Activated T-helper 1 cell treated with anti-CD3 and anti-CD28 coated beads, Interleukin-12 subunit alpha, Interleukin-12 subunit beta, Interleukin-2, Interleukin-4 antibody, amounts not matched to agents 30 ng/mL and 10 ng/mL and 1 ng/mL, durations not matched to agents 14 hours and 24 hours and 36 hours (primary cell): ENCODE measurements at places on chromosomes 3 and 15. TPM values are rescaled to one million over a fixed set of nuclear protein-coding genes. Genes with fewer than 3 reads are reported as not detected.

DNA sequence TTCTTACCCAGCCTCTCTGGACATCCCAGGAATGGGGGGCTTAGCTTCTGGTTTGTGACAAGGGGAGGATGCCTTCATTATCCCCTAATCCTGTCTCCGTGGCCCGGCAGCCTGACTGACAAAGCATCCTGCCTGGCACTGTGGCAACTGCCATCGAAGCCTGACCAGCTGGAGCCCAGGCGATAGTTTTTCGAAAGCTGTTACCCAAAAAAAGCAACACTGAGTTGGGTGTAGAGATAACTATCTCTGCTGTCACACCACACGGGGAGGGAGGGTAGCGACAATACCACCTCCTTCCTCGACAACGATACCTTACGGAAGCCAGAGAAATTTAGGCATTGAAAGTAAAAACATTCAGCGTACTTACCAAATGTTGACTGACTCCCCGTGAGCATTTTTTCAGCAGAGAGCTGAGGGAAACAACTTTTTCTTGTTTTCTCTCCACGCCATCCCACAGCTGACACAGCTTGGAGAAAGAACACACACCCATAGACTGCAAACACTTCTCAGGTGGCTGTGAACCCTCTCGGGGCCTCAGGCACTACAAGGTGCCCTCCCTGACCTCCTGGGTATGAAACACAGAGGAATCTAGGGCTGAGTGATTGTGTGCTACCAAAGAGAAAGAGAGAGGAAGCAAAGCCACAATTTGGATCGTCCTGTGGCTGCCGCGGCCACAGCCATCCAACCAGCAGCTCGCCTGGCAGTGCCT lies 361.9 kb upstream of the ICE2 start:
- DNase-seq, result peak; percentile 45

DNA sequence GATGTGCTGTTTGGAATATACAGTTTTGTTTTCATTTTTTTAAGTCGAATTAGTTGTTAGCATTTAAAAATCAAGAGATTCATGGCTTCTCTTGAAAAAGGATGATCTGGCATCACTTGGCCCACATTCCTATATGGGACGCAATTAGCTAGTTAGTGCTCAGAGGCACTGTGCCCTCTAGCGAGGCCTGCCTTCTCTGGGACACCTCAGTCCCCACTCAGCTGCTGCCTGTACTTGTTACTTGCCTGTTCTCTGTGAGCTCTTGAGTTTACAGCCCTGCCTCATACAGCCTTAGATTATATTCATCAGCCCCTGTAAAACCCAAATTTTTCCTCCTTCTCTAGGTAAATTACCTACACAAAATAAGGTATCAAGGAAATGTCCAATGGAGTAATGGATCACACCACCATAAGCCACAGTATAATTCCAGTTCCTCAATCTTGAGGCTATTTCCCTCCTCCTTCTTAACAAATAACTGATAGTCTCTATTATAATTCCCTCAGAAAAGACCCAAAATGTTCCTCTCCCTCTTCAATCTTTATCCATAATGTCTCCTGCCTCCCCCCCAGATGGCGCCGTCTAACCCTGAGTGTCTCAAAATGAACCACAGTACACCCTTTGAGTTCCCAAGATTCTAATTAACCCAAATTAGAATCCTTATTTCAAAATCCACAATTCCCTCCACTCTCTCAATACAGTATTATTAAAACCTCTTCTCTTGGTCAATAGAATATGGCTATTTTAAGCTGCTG lies 2.7 kb downstream of the ZMAT3 start:
- no peak for DNase-seq

- DNase-seq, result no peak
These were observed 125.5 kb upstream of the TRIM42 start for GRCh38 chr3:140552403-140552802.

DNA sequence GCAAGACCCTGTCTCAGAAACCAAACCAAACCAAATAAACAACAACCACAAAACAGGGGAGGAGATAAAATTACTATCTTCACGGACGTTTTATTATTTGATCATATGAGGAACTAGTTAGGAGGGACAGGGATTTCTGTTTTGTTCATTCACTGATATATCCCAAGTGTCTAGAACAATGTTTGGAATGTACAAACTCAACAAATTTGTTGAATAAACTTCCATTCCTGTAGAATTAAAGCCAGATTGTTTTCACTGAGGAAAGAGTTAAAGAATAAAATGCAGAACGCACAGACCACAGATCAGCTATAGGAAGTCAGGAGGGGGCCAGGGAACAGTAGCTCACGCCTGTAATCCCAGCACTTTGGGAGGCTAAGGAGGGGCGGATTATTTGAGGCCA lies 6.5 kb upstream of the STRC start:
- DNase-seq, result no peak

DNA sequence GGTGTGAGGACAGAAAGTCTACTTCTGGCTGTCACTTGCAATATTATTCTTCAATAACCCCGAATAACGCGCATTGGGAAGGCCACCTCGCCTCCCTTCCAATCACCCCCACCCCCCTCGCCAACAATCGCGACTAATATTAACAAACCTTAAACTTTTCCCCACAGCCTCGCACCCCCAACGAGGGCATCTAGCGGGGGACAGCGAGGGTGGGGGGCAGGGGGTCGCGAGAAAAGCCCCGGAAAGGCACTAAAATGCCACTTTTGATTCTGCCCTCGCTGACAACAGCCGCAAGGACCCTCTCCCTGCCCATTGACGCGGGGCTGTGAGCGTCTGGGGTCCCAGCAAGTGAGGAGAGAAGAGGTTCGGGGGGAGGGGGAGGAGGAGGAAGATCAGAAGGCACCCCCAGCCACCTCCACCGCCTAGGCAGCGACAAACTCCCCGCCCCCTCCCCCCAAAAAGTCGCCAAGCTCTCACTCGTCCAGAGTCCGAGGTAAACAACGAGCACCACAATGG lies 868 bp downstream of the SATB1 start:
- no peak for DNase-seq

GRCh38 chr3:176566757-176567156 lies 630.5 kb downstream of the TBL1XR1 start:
- DNase-seq, result no peak

DNA sequence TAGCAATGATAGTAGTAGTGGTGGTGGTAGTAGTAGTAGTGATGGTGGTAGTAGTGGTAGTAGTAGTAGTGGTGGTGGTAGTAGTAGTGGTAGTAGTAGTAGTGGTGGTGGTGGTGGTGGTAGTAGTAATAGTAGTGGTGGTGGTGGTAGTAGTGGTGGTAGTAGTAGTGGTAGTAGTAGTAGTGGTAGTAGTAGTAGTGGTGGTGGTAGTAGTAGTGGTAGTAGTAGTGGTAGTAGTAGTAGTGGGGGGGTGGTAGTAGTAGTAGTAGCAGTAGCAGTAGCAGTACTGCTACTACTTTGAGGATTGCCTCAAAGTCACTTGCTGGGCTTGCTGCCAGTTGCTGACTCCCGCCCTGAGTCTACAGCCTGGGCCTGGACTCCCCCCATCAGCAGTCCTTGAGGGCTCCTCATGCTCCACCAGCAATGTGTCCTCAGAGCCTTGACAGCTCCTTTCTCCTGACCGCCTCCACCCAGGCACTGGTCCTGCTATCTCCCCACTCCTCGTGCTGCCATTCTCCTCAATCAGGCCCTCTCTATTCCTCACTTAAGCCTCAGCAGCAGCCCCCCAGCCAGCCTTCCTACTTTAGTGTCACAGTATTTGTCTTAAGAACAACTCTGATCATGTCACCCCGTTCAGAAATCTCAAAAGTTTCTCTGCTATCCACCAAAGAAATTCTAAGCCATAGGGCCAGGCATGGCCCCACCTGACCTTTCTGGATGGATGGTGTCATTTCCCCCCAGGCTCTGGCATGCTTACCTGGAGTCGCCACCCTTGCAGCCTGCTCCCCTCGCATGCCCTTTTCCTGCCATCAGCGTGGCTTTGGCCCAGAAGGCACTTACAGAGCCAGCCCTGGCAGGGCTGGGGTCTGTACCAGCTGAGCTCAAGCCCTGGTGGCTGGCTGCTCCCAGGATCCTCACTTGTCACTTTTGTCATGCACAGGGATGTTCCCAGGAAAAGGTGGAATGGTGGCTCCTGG lies 45.6 kb downstream of the DLEC1 start:
- no peak for DNase-seq

GRCh38 chr3:37667335-37667734 lies 194.3 kb upstream of the CTDSPL start:
- DNase-seq, result no peak

DNA sequence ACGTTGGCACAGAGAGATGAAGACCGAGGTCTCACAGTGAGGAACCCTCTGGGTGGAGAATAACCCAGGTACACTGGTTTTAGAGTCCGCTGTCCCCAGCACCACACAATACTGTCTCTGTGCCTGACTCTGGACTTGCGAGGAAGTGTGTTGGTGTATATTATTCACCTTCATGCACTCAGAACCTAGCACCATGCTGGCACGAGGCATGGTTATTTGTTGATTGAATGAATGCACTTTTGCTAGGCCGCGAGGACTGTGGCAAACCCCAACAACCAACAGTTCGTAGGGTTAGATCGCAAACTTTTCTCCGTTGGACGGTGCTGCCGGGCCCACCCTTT lies 484 bp upstream of the C3orf52 start:
- no peak for DNase-seq

DNA sequence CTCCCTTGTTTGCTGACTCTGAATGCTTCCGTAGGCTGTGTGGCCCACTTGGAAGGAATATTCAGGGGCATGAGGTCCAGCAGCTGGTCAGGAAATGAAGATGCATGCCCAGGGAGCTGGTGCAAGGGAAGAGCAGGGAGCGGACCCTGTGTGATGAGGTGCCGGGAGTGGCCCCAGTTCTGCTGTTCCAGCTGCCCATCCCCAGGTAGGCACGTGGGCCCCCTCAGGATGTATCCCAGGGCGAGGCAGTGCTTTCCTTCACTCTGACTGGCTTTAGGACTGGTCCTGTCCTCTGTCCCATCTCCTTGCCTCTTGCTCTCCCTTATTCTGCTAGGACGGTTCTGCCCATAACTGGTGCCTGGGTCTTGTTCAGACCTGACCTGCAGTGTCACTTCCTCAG lies 1.1 kb upstream of the FAM3D start:
- no peak for DNase-seq

- DNase-seq, result no peak
These were observed 114.7 kb upstream of the PLCL2 start for GRCh38 chr3:16770021-16770420.

Gene BTLA
- total RNA-seq, result 39.4 and 40.7 TPM in 2 replicates

Gene GJD2
- total RNA-seq, result not detected in 2 replicates

Gene PIGZ
- total RNA-seq, result 1.2 and 1.7 TPM in 2 replicates

Gene DNAH12
- total RNA-seq, result 0.17 TPM in 1 of 2 replicates, not detected in the other

Gene CTXN2
- not detected in 2 replicates for total RNA-seq

Gene TEX55
- not detected in 2 replicates for total RNA-seq

Gene SHISA5
- total RNA-seq, result 90.1 and 92.5 TPM in 2 replicates

Gene ERC2
- 0.54 TPM in 1 of 2 replicates, not detected in the other for total RNA-seq
